ENCODE measurements at places on chromosomes 1 and 21. TPM values are rescaled to one million over a fixed set of nuclear protein-coding genes. Genes with fewer than 3 reads are reported as not detected.

- no peaks in the 10 kb centered on the region for H3K36me3 ChIP-seq
- H3K4me3 ChIP-seq: no peak overlapping the region
- H3K27ac ChIP-seq: no peak overlapping the region
- no peak for DNase-seq
- H3K27me3 ChIP-seq: no peaks in the 10 kb centered on the region
- no peaks in the 10 kb centered on the region for H3K4me1 ChIP-seq
Observed at GRCh38 chr1:76075877-76076276, 1.3 kb downstream of the ST6GALNAC3 start.

Gene ADAMTS1
- 0.26 TPM for total RNA-seq

DNA sequence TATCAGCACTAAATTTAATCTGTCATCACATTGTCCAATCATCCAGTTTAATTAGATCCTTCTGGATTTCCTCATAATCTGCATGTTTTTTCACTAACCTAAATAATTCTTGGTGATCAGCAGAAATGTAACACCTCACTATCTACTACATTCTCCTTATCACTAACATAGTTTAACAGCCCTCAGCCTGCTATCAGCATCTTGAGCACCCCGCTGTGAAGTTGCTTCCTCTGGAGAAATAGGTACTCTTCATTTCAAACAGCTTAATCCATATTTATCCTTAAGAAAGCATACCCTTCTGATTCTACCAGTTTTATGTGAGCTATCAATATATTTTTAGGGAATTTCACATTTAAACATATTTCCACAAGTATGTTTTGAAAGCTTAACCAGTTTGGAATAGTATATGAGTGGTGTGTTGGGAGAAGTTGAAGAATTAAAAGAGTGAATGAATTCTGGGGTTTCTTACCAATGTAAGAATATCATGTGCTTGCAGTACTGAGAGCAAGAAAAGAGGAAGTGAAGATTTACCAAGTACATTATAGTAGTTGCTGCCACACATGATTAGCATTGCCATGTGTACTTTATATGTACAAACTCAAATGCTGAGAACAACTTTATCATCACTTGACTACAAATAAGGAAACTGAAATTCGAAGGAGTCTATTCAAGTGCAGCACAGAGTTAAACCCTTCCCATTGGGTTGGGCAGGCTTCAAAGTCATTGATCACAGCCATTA, 771.1 kb upstream of the ADGRL4 start:
- H3K27me3 ChIP-seq: no peaks in the 10 kb centered on the region
- H3K4me1 ChIP-seq: no peaks in the 10 kb centered on the region
- no peaks in the 10 kb centered on the region for H3K36me3 ChIP-seq

DNA sequence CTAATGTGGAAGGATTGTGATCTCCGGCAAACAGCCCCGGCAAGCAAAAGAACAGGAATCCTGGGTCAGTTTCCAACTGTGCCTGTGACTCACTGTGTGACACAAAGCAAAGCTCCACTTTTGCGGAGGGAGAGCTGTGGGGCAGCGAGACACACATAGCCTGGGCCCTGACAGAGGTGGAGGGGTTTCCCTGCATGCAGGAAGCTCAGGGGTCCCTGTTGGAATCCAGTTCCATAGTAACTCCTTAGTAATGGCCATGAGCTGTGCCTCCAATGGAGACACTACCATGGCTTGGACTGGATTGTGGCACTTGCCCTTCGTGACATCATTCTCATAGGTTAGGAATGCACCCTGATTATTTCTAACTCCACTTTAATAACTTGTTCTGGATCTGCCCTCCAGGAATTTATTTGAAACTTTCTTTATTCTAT, 47.0 kb upstream of the ATF3 start:
- H3K27ac ChIP-seq: peak overlapping the region; percentile 69
- peak; percentile 75 for DNase-seq
- H3K4me1 ChIP-seq: peaks cover 29% of the 10 kb centered on the region
- H3K4me3 ChIP-seq: peak overlapping the region; percentile 35

GRCh38 chr21:18000981-18001686, 182.0 kb upstream of the C21orf91 start:
- no peaks in the 10 kb centered on the region for H3K36me3 ChIP-seq
- H3K4me3 ChIP-seq: no peak overlapping the region
- no peaks in the 10 kb centered on the region for H3K4me1 ChIP-seq
- no peak overlapping the region for H3K27ac ChIP-seq
- H3K27me3 ChIP-seq: no peaks in the 10 kb centered on the region

- H3K27me3 ChIP-seq: no peaks in the 10 kb centered on the region
- no peaks in the 10 kb centered on the region for H3K36me3 ChIP-seq
- H3K4me1 ChIP-seq: peaks cover 69% of the 10 kb centered on the region
- peak overlapping the region; percentile 75 for H3K27ac ChIP-seq
- H3K4me3 ChIP-seq: no peak overlapping the region
- DNase-seq: no peak
Observed at GRCh38 chr1:30755746-30756145, 1.8 kb downstream of the LAPTM5 start.

Gene ATP1A2
- 1.1 TPM for total RNA-seq

Gene CHI3L2
- total RNA-seq: not detected

GRCh38 chr1:168551688-168552087, 7.9 kb upstream of the XCL2 start:
- DNase-seq: no peak
- H3K27ac ChIP-seq: no peak overlapping the region
- H3K4me3 ChIP-seq: no peak overlapping the region

Gene PTPRC
- 0.79 TPM for total RNA-seq

GRCh38 chr1:68994096-68994495, 497.2 kb upstream of the DEPDC1 start:
- no peaks in the 10 kb centered on the region for H3K4me1 ChIP-seq
- H3K36me3 ChIP-seq: no peaks in the 10 kb centered on the region
- no peak for DNase-seq
- H3K4me3 ChIP-seq: no peak overlapping the region
- no peak overlapping the region for H3K27ac ChIP-seq

DNA sequence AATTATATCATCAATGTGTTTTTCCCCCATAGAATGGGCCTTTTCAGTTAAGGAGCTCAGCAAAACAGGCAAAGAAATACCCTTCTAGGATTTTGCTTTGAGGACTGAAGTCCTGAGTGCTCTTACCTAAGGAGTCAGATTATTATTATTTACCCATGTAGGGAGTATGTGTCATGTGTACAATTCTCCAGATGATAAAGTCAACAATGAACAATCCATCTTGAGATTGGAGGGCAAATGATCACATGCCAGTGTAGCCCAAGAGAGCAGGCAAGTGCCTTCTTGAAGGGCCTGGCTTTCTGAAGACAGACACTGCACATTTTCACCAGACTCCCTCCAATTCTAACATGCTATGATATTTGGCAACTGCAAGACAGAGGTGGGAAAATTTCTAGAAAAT, 159.7 kb downstream of the PCNX2 start:
- DNase-seq: no peak
- H3K27me3 ChIP-seq: no peaks in the 10 kb centered on the region
- no peaks in the 10 kb centered on the region for H3K36me3 ChIP-seq

DNA sequence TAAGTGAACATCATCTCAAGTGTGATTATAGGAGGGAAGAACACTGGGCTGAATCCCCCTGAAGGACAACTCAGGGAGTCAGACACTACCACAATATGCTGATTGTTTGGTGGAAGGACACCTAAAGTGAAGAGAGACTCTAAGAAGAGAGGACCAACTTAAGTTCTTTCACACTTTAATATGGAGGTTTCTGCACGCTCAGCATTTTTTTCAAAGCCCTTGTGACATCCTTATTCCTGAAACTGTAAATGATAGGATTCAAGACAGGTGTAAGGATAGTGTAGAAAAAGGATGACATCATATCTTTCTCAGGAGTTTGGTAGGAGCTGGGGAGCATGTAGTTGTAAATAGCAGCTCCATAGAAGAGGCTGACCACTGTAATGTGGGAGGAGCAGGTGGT, 4.8 kb downstream of the OR2T10 start:
- no peaks in the 10 kb centered on the region for H3K27me3 ChIP-seq
- no peak for DNase-seq
- no peaks in the 10 kb centered on the region for H3K36me3 ChIP-seq
- no peak overlapping the region for H3K27ac ChIP-seq
- H3K4me1 ChIP-seq: no peaks in the 10 kb centered on the region
- H3K4me3 ChIP-seq: no peak overlapping the region

Gene DUSP10
- 7.0 TPM for total RNA-seq

DNA sequence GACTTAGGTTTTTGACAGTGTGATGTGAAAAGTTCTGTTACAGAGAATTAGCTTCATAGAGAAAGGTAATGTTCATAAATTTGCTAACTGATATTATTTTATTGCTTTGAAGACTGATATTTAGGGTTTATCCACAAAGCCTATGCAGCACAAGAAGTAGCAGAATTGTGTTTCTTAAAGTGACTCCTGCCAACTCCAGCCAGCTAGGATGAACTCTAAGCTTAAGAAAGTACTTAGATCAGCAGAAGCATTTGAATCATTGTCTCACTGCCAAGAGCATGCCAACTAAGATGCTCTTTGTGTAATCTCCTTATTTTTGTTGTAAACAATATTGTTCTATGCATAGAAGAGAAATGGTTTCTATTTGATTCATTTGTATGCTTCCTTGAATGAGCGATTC, 589.4 kb upstream of the ADGRL4 start:
- H3K27me3 ChIP-seq: no peaks in the 10 kb centered on the region
- no peak overlapping the region for H3K27ac ChIP-seq
- no peaks in the 10 kb centered on the region for H3K36me3 ChIP-seq
- no peaks in the 10 kb centered on the region for H3K4me1 ChIP-seq

GRCh38 chr1:193685986-193686385, 499.6 kb upstream of the B3GALT2 start:
- no peaks in the 10 kb centered on the region for H3K4me1 ChIP-seq
- no peak overlapping the region for H3K27ac ChIP-seq
- H3K36me3 ChIP-seq: no peaks in the 10 kb centered on the region
- H3K4me3 ChIP-seq: no peak overlapping the region
- no peak for DNase-seq

DNA sequence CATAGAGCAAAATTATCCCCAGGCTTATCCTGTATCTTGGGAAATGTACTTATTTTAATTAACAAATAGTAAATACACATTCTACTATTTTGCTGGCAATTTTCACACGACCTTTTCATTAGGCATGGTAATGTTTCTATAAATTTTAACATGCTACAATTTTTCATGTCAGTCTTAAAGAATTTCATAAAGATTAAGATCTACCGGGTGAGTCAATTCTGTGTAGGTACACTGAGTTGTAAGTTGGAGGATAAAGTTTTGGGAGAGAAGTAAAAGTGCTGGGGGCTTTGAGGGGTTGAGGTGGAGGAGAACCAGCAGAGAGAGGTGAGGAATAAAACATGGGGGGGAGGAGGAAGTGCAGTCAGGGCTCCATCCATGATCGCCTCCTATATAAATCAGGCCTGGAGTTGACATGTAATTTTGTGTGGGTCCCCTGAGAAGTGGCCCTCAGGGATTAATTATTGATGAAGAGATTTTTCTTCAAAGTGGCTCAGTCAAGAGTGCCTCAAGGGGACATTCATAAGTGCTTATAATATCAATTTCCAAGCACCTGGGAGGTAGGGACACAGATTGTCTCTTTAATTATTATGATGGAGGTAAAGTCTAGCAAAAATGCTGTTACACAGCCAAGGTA, 7.2 kb downstream of the DPYD start:
- H3K27ac ChIP-seq: no peak overlapping the region
- H3K4me3 ChIP-seq: no peak overlapping the region
- DNase-seq: no peak
- no peaks in the 10 kb centered on the region for H3K36me3 ChIP-seq
- H3K27me3 ChIP-seq: no peaks in the 10 kb centered on the region
- H3K4me1 ChIP-seq: peaks cover 2% of the 10 kb centered on the region

DNA sequence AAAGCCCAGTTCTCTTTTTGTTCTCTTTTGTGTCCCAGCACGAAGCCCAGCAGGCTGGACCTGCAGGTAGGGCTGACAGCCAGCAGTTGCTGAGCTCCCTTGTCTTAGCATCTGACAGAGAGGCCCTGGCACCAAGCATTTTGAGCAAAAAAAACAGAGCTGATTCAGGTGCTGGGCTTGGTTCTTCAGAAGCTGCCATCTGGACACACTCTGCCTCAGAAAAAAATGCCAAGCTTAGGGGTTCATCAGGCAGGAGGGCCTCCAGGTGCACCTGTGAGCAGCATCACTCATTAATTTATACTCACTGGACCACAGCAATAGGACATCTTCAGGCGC, 167.1 kb upstream of the PLD5 start:
- H3K4me3 ChIP-seq: no peak overlapping the region
- peaks cover 14% of the 10 kb centered on the region for H3K27me3 ChIP-seq
- no peak for DNase-seq
- no peak overlapping the region for H3K27ac ChIP-seq
- no peaks in the 10 kb centered on the region for H3K4me1 ChIP-seq
- H3K36me3 ChIP-seq: no peaks in the 10 kb centered on the region

Gene SCCPDH
- 24.5 TPM for total RNA-seq

- DNase-seq: no peak
- H3K4me3 ChIP-seq: no peak overlapping the region
- H3K27ac ChIP-seq: no peak overlapping the region
- H3K4me1 ChIP-seq: no peaks in the 10 kb centered on the region
Observed at GRCh38 chr1:111679541-111679940, 59.7 kb downstream of the INKA2 start.

Gene PLEKHN1
- total RNA-seq: 9.1 TPM

DNA sequence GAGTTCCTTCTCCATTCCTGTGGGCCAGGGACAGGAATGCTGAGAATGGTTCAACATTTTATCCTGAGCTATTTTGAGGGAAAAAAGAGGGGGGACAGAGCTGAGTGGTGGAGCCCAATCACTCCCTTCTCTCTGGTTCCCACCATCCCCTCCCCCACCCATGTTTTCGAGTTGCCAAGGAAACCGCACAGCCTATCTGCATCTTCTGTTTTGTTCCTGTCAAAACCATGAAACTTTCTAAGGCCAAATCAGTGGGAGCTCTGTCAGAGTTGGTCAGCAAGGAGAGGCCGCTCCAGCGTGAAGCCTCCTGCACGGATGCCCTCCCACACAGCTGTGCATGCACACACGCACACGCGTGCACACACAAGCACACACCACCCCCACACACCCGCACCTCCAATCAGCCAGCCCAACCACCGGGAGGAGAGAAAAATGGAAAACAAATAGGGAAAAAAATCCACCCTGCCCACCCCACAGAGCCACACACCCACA, 54.5 kb upstream of the ATP2B4 start:
- H3K27ac ChIP-seq: no peak overlapping the region
- no peak for DNase-seq
- H3K27me3 ChIP-seq: no peaks in the 10 kb centered on the region
- no peaks in the 10 kb centered on the region for H3K36me3 ChIP-seq

Gene NPPA
- not detected for total RNA-seq

DNA sequence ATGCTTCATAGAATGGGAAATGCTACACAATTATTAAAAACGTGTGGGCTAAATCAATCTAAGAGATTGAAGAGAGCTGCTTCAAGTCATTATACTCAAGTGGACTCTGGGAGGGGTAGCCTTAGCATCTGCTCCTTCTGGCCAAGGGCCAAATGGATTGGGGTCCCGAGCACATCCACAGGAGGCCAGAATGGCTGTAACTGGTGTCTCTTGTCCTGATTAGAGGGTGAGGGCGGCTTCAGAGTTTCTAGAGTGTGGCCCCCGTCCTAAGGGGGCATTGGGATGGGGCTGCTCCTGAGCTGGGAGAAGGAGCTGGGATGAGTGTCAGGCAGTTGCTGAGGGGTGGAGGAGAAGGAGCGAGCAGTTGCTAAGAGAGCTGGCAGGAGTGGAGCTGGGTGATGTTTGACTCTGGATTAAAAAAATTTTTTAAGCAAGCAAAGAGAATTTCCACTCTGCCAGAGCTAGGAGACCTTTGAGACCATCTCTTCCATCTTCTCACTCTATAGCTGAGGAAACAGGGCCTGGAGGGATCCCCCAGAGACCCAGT, 71.3 kb upstream of the TLR5 start:
- H3K27ac ChIP-seq: no peak overlapping the region
- no peaks in the 10 kb centered on the region for H3K27me3 ChIP-seq
- no peak overlapping the region for H3K4me3 ChIP-seq
- no peaks in the 10 kb centered on the region for H3K4me1 ChIP-seq
- no peak for DNase-seq
- H3K36me3 ChIP-seq: no peaks in the 10 kb centered on the region

Gene TAS1R3
- total RNA-seq: 0.57 TPM

Gene LRRC38
- total RNA-seq: not detected
